Activated CD8-positive, alpha-beta T cell treated with anti-CD3 and anti-CD28 coated beads, Interleukin-2, amount 10 ng/mL, durations not matched to agents 7 days and 5 days (primary cell): ENCODE measurements at places on chromosomes 5 and 9. TPM values are rescaled to one million over a fixed set of nuclear protein-coding genes. Genes with fewer than 3 reads are reported as not detected.

Gene FAM169A
- 3.8 TPM for total RNA-seq

GRCh38 chr5:124730381-124730780 lies 16.1 kb downstream of the ZNF608 start:
- DNase-seq = no peak

GRCh38 chr5:146644831-146645230 lies 128.8 kb upstream of the GPR151 start:
- no peak for DNase-seq

DNA sequence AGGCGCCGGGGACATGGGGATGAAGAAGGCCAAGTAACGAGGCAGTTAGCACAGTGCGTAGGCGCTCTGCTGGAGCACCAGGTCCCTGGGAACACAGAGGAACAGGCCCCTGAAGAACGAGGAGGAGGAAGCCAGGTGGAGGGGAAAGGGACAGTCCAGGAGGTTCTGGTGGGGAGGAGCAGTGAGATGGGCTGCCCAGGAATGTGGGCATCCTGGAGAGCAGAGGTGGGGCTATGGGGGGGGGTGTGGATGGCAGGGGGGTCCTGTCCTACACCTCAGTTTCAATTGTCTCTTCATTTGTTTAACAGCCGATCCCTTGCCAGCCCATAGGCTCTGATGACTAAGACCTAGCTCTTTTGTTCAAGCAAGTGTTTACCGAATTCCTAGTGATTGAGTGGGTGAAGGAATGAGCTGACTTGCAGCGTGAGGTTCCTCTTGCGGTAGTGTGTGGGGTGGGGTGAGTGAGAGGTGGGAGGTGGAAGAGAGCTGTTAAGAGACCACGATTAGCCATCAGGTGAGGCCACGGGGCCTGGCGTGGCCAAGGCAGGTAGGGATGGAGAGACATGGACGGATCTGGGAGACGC lies 8.4 kb upstream of the PHYHD1 start:
- no peak for DNase-seq

GRCh38 chr9:87435189-87435880 lies 62.3 kb upstream of the DAPK1 start:
- DNase-seq = no peak

Gene NEUROG1
- not detected for total RNA-seq

Gene CDC20B
- total RNA-seq = 0.16 TPM

DNA sequence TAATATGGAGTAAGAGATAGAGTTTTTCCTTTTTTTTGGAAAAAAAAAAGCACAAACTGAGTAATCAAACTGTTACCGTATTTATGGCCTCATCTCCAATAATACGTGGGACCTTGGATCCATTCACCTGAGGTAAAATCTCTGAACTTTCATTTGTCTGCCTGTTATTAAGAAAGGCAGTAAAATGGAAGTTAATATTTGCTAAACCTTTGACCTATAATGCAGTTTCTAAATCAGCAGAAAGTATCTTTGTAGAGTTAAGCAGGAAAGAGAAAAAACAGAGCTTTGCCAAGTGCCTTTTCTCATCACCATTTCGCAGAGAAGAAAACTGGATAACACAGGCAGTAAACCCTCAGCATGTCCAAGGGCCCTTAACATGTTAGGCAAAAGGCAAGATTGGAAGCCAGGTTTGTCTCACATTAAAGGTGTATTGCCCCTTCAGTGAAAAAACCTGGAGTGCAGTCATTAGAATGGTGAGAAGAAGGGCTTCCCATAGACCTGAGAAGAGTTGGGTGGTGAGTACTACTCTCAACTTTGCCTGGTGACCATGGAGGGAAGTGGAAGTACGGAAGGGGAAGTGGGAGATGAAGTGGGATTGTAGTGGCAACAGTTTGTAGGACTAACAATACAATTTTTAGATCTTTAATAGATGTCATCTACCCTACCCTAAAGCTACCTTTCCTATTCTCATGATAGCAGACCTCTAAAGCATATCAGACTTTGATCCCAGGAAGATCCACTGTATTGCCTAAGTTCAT lies 65.4 kb upstream of the GRAMD2B start:
- no peak for DNase-seq

DNA sequence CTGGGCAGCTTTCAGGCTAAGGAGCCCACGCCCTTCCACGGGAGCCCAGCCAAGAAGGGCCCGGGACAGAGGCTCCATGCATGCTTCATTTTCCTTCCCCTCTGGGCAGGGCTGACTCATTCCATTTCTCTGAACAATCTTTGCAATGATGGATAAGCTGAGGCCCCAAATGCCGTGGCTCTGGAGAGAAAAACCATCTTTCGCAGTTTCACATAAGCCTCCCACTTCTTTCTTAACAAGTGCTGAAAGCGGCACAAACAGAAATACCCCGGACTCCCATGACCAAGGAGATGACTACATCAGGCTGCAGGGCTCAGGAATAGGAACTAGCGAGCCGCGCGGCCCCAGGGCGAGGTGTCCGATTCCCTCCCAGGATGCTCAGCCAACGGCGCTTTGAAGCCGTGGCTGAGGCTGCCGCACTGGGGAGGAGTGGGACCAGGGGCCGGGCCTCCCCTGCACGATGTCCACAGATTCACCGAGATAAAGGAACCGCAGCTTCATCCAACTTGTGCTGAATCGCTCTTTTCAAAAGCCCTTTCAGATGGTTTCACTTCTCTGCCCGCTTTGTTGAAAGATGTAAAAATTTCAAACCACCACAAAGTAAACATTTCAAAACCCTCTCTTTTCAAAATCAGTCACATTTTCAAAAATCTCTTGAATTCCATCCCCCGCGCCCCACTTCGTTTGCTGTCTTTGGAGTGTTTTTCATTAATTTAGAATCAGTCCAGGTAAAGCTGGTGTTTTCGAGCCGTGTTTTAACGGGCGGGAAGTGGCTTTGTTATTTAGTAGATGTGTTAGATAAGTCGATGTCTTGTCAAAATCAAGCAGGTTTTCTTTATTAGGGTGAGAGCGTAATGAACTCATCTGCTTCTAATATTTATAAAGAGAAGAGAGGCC lies 96.5 kb upstream of the LMX1B start:
- peak; percentile 70 for DNase-seq
